ENCODE measurements at places on chromosomes 6 and 20.

GRCh38 chr6:98532004-98532403 is 302.4 kb upstream of the POU3F2 start:
- no peak for DNase-seq

DNA sequence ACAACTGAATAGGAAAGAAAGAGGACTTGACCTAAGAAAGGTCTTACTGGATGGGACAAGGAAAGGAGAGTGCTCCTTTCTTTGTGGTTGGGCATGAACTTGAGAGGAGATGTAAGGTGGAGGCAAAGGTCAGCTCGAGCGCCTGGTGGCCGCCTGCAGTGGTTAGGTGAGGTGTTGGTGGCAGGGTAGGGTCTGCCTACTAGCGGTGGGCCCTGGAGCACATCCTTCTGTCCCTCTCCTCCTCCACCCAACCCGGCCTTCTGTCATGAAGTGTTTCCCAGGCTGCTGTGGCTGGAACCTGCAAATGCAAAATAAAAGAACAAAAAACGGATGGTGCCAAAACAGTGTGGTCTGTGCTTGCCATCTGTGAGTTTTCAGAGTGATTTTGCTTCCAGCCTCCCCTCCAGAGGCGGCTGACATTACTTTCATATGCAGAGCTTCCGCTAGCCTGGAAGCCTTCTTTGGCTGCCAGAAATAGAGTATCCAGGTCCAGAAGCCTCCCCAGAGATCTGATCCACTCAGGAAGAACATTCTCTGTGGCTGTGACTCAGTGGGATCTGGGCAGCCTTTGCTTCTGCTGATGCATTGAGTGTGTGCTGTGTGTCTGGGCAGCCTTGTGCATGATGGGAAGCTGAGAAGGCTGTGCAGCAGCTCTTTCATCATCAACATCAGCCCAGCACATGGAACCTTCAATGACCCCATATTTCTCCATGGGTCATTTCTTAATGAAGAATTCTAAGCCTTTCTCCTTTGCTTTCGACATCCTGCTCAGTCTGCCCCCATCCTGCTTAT is 79.8 kb upstream of the FAM184A start:
- no peak for DNase-seq

DNA sequence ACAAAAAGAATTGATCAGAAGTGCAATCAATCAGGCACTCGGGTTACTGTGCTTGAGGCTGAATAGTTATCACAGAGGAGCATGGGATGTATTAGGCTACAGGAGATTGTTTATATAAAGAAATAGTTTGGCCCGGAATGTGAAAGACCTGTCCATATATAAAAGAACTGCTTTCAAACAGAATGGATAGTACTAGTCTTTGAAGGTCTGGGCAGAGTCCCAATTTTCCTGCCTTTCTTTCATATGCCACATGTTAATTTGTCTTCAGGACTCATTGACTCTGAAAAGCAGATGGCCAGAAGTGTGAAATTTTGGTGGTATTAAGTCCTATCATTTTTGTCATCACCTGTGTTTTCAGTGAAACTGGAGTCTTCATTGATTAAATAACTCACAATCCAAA is 314.5 kb downstream of the EYA4 start:
- DNase-seq, result no peak

GRCh38 chr6:70700922-70701876 is 33.5 kb downstream of the SMAP1 start:
- no peak for DNase-seq

DNA sequence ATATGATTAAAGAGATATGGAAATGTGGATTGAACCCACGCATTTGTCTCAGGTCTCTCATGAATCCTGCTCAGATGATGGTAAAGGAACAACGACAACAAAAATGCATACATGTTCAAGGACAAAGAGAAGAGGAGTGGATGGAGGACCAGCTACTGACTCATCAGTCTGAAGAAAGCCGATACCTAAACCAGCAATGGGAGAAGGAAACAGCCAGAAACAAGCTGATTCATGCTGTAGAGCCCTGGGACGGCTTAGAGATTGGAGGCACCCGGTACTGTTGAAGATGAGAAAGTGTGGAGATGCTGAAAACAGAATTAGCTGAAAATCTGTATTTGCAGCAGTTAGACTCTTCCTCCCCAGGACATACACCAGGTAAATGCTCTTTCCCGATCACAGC is 14.4 kb upstream of the RIPPLY2 start:
- no peak for DNase-seq

DNA sequence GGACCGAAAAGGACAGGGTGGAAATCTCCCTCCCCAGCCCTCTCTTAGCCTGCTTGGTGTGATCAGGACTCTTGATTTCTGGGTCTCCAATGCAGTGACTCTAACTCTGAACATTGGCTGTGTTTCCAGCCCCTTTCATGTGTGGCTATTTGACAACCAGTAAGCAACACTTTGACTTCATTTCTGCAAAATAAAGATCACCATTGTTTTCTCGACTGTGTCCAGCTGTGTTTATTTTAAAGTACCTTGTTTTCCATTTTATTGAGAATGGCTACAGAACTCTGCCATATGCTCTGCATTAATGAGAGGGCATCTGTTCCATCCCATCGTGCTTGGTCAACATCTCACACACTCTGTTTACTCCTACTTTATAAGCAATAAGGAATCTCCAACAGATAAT is 60.9 kb upstream of the TAGAP start:
- DNase-seq, result no peak

DNA sequence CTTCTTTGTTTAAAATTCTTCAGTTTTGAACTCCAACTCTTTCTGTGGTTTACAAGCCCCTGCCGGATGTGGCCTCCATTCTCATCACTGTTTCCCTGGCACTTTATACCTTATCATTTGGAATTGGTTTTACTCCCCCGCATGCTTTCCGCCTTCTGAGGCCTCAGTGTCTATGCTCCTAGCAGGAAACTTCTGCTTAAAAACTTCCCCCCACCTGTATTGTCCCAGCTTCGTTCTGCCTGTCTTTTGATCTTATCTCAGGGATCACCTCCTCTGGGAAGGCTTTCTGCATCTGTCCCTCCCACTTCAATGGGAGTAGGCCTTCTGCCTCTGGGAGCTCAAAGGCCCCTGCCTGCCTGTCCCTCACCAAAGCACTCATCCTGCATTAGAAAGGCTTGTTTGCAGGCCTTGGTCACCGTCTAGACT is 3.4 kb upstream of the ANGPT4 start:
- no peak for DNase-seq

DNA sequence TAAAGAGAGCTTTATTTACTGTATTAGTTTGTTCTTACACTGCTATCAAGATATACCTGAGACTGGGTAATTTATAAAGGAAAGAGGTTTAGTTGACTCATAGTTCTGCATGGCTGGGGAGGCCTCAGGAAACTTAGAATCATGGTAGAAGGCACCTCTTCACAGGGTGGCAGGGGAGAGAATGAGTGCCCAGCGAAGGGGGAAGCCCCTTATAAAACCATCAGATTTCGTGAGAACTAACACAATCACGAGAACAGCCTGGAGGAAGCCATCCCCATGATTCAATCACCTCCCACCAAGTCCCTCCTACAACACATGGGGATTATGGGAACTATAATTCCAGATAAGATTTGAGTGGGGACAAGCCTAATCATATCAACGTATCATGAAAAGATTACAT is 27.2 kb downstream of the ARID1B start:
- no peak for DNase-seq

- no peak for DNase-seq
These were observed 41.6 kb upstream of the TFAP2C start for GRCh38 chr20:56587307-56588041.

GRCh38 chr6:44219053-44219814 is 2.5 kb downstream of the MYMX start:
- no peak for DNase-seq
